ENCODE measurements at places on chromosomes 6 and 20. TPM values are rescaled to one million over a fixed set of nuclear protein-coding genes. Genes with fewer than 3 reads are reported as not detected.
A peak's percentile ranks its signal among the peaks of the same experiment; 100 is the strongest.

The ENPP4 gene
- total RNA-seq: 0.80 TPM

GRCh38 chr6:70380771-70381416 is 32.4 kb upstream of the FAM135A start:
- no peak for ATAC-seq

DNA sequence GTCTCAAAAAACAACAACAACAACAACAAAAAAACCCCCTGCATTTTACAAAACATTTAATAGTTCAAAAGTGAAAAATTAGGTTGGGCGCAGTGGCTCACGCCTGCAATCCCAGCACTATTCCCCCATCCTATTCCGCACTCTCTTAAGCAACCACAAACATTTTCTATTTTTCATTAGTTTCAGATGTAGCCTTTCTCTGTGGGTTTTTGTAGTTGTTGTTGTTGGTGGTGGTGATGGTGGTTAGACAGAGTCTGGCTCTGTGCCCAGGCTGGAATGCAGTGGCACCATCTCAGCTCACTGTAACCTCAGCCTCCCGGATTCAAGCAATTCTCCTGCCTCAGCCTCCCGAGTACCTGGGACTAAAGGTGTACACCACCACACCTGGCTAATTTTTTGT is 6.4 kb upstream of the GMNN start:
- no peak for ATAC-seq

DNA sequence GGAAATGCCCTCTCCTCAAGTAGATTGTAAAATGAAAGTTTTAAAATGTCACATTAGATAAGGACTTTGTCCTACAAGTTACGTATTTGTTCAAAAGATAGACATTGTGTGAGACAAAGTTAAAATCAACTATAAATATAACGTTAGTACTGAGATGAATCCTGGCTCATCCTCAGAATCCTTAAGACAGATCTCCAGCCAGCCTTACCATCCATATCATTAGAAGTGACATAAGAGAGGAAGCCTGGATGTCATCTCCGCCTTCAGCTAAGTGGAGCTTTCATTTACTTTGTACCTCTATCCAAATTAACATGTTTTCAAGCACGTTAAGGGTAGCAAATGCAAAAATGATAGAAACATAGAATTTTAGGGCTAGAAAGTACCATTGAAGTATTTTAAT is 59.1 kb downstream of the SCAF8 start:
- no peak for ATAC-seq

The UBD gene
- total RNA-seq: 1.00 TPM

The SOX18 gene
- 5.4 TPM for total RNA-seq

- ATAC-seq: no peak
Observed at GRCh38 chr6:100504786-100505737, 40.3 kb upstream of the SIM1 start.

The PTGIS gene
- 2.9 TPM for total RNA-seq

The TCF19 gene
- 14.8 TPM for total RNA-seq

DNA sequence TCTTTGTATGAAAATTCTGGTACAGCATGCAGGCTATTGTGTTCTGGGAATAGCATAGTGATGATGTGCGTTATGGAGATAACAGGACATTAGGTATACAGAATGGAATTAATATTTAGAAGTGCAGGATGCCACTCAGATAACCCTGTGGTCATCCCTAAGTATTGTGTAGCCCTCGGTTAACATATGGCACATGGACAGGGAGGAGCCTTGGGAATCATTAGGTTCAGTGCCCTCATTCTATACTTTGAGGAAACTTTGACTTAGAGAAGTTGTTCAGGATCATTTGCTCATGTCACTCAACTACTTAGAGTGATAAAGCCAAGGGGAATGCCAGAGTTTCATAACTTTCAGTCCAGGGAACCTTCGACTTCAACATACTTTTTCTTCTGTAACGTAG is 185.9 kb downstream of the UST start:
- ATAC-seq: no peak

GRCh38 chr6:73666393-73666792 is 12.6 kb upstream of the SLC17A5 start:
- ATAC-seq: no peak

The TMC2 gene
- total RNA-seq: not detected

- ATAC-seq: peak; percentile 64
Observed at GRCh38 chr20:63025534-63026331, 19.0 kb upstream of the BHLHE23 start.

DNA sequence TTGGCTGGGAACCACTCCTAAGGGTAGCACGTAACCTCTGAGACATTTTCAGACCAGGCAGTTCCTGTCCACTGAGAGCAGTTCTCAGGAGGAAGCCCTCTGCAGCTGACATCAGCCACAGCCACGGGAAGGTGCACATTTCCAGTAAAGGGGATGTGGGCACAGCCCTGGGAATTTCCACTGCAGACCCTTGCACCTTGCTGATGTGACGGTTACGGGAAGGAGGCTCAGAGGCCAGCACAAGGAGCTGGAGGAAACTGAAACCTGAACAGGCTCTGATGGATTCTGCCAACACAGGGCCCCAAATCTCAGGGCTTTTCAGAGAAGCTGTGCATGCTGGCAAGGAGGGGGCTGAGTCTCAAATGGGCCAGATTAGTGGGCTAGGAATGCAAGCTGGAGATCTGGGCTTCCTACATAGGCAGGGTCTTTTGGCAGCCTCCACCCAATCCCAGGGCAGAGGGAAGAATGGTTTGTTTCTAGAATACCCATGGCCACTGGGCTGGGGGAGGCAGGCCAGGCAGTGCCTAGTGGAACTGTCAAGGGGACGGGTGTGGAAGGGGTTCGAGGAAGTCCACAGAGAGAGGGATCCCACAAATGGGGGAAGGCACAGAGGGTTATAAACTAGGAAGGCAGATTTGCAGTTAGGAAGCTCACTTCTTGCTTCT is 14.2 kb downstream of the EBF4 start:
- ATAC-seq: no peak

The MLIP gene
- 8.5 TPM for total RNA-seq

The TMEM200A gene
- 0.16 TPM for total RNA-seq

- ATAC-seq: peak; percentile 97
Observed at GRCh38 chr20:3543901-3544507, 73.2 kb downstream of the ATRN start.

The TCEA2 gene
- total RNA-seq: 6.8 TPM

GRCh38 chr6:112332274-112332673 is 14.9 kb upstream of the RFPL4B start:
- ATAC-seq: no peak

The STMN3 gene
- total RNA-seq: 4.6 TPM

- no peak for ATAC-seq
Observed at GRCh38 chr6:157763904-157764177, 59.2 kb upstream of the SNX9 start.

The SH3BGRL2 gene
- 28.5 TPM for total RNA-seq

DNA sequence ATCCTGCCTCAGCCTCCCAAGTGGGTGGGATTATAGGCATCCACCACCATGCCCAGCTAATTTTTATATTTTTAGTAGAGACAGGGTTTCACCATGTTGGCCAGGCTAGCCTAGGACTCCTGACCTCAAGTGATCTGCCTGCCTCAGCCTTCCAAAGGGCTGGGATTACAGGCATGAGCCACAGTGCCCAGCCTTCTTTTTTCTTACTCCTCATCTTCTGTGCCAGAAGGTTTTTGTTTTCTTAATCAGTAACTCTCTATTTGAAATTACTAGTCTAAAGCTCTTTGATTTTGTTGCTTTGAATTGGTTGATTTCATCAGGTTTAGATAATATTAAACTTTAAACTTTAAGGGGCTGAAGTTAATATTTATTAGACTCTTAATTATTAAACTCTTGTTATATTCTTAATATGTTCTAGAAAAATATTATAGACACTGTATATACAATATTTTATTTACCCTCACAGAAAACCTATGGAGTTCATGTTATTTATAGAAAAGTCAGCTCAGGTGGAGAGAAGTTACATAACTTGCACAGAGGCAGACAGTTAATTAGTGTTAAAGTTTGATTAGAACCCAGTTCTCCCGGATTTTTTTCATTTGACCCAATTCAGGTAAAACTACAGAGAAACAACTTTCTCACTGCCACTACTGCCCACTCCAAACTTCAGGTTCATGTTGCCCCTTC is 177.4 kb upstream of the SGK1 start:
- ATAC-seq: peak; percentile 27

The CSTF1 gene
- 18.5 TPM for total RNA-seq

The GGT7 gene
- 5.1 TPM for total RNA-seq

The HNF4A gene
- total RNA-seq: not detected

DNA sequence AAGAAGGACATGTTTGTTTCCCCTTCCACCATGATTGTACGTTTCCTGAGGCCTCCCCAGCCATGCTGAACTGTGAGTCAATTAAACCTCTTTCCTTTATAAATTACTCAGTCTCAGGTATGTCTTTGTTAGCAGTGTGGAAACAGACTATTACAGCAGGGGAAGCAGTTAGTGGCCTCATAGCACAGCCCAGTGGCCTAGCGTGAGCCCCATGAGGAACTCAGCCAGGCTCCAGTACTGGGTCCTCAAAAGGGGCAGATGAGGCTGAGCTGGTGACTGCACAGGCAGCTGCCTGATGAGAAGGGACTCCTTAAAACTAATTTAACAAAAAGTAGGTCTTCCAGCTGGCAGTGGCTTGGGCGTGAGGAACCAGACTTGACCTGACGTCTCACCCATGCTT is 399.9 kb downstream of the CDH26 start:
- ATAC-seq: no peak

- ATAC-seq: no peak
Observed at GRCh38 chr6:37985355-37985754, 165.8 kb downstream of the ZFAND3 start.

The PRDM13 gene
- not detected for total RNA-seq

DNA sequence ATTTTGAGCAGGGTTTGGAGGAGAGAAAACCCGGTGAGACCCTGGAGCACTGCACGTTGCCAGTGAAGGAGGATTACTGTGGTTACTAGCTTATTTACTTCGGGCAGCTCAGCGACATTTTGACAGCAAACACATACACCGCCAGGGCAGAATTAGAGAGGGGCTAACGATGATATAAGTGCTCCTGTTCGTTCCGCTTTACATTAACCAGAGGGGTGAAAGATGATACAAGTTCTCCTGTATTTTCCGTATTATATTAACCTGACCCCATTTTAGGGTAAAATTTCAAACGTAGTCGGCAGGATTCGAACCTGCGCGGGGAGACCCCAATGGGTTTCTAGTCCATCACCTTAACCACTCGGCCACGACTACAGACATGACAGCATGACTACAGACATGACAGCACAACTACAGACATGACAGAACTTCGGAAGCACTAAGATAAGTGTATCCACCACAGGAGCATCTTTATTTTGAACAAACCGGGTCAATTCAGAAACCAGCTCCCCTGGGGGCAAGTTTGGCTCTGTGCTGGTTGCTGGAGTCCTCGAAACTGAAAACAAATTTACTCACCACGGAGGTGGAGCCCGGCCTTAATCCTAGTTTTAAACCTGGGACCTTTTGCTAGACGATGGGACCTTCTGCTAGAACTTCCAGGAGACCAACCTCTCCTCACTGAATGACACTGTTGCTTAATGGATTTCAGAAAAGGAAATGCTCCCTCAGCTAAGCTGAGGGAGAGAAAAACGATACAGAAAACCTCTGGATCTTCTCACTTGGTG is 80.4 kb upstream of the ZNF184 start:
- ATAC-seq: peak; percentile 34

DNA sequence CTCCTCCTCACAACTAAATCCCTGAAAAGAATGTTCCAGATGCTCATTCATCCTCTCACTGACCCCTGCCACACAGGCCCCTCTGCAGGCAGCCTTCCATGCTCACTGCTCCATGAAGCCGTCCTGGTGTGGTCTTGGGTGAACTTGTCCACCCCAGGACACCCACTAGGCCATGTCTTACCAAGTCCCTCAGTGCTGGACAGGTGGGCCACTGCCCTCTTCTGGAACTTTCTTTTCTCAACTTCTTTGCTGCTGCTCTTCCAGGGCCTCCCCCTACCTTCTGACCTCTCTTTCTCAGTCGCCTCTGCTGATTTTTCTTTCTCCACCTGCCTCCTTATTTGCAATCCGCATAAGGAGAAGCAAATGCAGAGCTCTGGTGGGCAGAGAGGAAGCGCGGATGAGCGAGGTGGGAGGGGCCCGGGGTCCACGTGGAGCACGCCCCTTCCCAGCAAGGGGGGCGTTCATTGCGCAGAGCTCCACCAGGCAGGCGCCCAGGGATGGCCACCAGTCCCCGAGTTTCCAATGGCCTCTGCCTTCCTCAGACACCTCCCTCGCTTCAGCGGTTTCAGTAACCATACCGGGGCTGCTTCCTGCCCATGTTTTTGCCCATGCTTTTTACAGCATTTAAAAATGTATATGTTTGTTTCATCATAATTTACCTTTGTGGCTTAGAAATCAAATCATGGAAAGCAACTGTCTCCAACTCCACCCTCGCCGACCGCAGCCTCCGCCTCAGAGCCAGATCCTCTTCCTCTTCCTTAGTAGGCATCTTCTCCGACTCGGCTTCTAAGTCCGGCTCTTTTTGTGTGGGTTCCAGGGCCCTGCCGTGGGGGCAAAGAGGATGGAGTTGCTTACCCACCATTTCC is 129.6 kb downstream of the ZDHHC14 start:
- no peak for ATAC-seq

DNA sequence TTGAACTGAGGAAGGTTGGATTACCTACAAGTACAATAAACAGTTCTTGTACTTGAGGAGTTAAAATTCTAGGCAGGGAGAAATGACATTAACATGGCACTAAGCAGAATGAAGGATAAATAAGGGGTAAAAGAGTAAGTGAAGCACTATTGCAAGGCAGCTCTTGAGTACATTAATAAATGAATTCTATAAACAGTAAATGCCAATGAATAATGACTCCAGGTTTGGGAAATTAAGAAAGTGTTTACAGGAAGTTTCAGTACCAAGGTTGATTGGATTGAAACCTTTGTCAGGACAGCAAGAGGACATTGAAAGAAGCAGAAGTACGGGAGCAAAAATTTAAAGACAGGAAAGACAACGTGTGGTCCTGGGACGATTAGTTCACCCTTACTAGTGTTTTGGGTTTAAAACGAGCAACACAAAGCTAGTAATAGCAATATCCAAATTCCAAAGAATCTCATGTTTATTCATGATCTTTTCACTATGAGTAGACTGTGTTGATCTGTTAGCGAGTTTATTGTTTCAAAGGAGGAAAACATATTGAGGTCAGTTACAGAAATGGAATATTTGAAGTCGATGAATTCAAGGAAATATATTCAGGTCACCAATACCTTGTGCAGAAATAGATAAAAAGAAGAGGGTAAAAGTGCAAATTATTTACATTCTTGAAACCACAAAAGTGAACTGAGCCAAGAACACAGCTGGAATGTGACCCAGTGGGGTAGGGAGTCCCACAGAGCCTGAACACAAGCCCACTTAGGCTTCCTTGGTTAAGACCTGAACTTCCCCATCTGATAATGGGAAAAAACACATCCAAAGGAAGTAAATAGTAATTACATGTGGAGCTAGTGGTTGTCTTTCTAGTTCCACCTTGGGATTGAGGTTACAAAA is 80.8 kb downstream of the MKKS start:
- ATAC-seq: no peak

- peak; percentile 96 for ATAC-seq
Observed at GRCh38 chr6:26103141-26103769, 16.0 kb downstream of the HFE start.

All from esophagus mucosa (tissue), 1 donor.